ENCODE measurements at places on chromosomes 4 and X.

DNA sequence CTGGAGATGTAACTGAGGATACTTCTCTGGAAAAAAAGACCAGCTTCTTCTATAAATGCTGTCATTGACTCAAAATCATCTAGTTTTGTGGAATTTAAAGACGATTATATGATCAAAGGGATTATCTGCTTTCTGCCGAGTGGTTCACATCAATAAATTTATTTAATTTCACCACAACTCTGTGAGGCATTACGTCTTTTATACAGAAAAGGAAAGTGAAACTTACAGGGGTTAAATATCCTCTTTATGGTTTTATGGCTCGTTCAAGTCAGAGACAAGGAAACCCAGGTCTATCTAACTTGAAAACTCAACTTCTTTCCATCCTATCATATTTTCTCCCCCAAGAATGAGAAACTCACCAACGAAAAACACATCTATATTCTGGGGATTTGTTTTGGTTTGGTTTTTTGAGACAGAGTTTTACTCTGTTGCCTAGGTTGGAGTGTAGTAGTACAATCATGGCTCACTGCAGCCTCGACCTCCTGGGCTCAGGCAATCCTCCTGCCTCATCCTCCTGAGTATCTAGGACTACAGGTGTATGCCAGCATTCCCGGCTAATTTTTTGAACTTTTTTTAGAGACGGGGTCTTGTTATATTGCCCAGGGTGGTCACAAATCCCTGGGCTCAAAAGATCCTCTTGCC, 377.9 kb upstream of the EMCN start:
- DNase-seq: no peak

GRCh38 chr4:145351162-145351561, 130.5 kb upstream of the SMAD1 start:
- DNase-seq: no peak

GRCh38 chr4:10761903-10762302, 77.3 kb upstream of the CLNK start:
- no peak for DNase-seq

DNA sequence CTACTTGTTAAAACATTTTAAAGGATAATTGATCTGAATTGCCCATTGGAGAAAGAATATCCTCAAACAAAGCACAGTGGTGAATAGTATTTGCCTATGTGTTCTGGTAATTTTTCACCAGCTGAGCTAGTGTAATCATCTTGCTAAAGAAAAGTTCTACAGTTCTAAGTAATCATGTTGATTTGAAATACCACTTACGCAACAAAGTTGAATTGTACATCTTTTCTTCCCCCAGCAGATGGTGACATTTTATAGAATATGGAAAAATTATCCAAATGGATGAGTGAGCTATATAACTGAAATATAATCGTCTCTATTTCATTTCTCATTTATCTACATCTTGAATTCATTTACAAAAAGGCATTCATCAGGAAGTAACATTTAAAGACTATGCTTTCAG, 9.7 kb upstream of the ZNF674 start:
- peak; percentile 92 for DNase-seq

DNA sequence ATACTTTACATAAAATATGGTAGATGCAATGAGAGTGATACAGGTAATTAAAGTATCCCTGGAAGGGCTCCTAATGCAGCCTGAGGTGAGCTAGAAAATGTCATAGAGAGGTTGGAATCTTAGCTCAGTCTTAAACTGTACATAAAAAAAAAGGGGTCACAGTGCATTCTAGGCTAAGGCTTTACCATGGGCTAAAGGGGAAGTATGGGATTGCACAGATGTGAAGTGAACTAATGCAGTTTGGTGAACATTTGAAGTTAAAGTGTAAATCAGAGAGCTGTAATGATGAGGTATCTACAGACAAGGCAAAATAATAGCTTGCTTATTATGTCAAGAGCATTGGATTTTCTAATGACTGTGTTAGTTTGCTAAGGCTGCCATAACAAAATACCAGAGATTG, 405.9 kb downstream of the ADGRL3 start:
- no peak for DNase-seq

DNA sequence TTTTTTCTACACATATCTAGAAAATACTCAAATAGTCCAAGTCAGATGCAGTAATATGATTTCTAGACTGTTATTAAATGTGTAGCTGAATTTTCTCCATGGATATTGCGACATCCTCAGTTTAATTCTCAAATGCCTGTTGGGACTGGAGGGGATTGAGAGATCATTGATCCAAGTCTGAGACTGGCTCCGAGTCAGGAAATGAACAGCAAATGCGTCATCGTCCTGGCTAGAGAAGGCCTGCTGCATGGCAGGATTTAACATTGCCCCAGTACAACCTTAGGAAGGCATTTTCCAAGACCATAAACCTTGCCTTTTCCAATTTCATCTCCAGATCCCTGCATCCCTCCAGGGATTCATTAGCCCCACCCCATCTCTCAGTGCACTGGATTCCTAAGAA, 56.6 kb upstream of the SLC6A14 start:
- no peak for DNase-seq

GRCh38 chr4:17218786-17219185, 293.1 kb downstream of the QDPR start:
- no peak for DNase-seq

DNA sequence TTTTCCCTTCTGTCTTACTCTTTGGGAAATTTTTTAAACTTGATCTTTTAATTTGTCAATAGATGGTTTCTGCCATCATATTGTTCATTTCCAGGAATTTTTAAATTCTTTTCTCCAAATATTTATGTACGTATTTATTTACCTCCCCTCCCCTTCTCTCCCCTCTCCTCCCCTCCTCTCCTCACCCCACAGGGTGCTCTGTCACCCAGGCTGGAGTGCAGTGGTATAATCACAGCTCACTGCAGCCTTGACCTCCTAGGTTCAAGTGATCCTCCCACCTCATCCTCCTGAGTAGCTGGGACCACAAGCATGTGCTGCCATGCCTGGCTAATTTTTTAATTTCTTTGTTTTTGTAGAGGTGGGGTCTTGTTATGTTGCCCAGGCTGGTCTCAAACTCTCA, 73.8 kb downstream of the WWC2 start:
- DNase-seq: no peak

GRCh38 chrX:40145001-40145922, 47.5 kb upstream of the BCOR start:
- DNase-seq: peak; percentile 84

GRCh38 chr4:6532658-6533057, 42.3 kb upstream of the MAN2B2 start:
- DNase-seq: no peak

- no peak for DNase-seq
Measured at GRCh38 chr4:82213485-82214417, 160.0 kb downstream of the HNRNPD start.

GRCh38 chr4:155403886-155404285, 27.1 kb upstream of the MAP9 start:
- DNase-seq: peak; percentile 66

GRCh38 chr4:105637408-105638176, 70.9 kb downstream of the INTS12 start:
- no peak for DNase-seq

DNA sequence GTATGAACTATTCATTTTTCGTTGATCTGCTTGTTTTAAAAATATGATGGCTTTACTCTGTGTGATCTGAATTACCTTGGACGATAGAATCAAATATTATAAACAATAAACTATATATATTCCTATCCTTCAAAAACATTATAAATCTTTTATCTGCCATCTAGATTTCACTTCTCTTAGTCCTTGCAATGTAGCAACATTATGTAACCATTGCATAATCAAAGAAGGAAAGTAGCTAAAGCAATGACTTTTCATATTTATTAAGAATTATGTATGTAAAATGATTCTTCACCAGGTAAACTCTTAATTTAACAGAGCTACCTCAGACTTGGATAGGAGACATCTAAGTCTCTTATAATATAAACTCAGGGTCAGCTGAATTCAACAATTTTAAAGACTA, 210.5 kb downstream of the ADAMTS3 start:
- no peak for DNase-seq

DNA sequence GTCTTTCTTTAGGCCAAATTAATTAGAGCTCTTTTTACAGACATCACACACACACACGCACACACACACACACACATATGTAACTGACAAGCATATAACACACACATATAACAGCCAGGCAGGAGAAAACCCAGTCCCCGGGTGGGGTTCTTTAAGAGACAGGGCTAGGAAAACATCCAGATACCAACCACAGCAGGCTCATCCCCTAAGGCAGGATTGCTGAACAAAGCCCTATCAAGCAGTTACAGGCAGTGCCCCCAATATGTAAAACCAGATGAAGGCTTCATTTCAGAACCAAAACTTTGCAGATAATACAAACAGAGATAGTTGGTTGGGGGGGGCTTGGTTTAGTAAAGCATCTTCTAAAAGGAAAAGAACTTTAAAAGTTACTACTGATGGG, 18.0 kb upstream of the FAM47E start:
- DNase-seq: no peak

DNA sequence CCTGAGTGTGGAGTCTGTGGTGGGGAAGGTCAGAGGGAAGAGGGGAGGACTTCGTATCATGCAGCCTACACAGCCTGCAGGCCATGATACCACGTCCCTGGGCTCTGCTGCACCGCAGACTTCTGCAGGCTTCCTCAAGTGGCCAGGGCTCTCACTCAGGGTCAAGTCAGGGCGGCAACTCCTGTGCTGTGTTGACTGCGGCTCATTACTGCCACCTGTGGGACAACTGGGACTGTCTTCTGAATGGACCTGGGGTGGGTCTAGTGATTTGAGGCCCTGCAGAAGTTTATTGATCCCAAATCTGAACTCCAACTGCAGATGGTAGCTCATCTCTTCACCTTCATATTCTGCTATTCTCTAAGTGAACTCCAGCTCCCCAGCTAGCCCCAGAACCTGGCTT, 167.1 kb downstream of the NSUN7 start:
- DNase-seq: peak; percentile 85

DNA sequence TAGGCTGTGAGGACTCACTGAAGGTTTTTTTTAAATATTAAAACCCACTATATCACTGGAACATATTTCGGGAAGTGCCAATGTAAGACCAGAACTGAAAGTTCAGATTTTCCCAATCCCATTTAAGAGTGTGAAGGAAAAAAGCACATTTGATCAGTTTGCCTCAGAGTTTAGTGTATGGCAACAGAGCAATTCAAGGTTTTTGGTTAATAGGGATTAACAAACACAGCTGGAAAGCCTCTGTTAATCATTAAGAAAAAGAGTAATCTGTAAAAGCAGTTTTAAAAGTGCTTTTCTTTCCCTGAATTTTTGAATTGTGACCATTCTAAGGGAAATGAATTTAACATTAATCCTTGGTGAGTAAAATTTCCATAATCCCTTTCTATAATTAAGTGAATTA, 60.4 kb downstream of the NPY5R start:
- no peak for DNase-seq

DNA sequence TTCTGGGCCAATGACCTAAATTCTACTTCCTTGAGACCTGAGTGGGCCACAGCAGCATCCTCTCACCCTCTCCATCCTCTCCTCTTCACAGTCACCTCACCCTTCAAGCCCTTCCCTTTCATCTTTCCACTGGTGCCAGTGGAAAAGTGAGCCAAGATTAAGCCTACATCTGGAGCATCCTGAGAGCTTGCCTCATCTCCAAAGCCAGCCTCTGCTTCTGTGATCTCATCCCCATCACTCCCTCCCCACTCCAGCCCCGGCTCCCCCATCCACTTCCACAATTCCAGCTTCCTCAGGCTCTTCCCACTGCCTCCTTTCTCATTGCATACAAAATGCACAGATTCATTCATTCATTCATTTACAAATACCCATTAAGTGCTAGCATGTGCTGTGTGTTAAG, 10.1 kb upstream of the RASL11B start:
- no peak for DNase-seq

- DNase-seq: no peak
Measured at GRCh38 chr4:166045457-166045856, 172.4 kb downstream of the TLL1 start.

DNA sequence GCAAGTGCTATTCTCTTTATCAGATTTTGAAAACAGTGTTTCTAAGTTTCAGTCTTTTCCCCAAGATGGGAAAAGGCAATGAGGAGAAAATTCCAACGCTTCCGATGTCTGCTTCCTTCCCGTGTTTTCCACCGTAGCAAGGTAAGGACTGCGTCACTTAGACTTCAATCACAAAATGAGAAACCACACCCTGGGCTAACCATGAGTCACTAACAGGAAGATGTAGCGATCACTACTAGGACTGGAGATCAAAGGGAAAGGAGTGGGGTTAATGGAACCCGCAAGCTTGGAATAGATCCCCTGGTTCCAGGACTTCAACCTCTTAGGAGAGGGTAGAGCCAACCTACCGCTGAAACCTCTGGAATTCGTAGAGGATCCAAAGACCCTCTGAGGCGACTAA, 250.7 kb upstream of the ZFP42 start:
- DNase-seq: no peak

GRCh38 chr4:15691346-15692135, 9.9 kb downstream of the FAM200B start:
- DNase-seq: peak; percentile 74

DNA sequence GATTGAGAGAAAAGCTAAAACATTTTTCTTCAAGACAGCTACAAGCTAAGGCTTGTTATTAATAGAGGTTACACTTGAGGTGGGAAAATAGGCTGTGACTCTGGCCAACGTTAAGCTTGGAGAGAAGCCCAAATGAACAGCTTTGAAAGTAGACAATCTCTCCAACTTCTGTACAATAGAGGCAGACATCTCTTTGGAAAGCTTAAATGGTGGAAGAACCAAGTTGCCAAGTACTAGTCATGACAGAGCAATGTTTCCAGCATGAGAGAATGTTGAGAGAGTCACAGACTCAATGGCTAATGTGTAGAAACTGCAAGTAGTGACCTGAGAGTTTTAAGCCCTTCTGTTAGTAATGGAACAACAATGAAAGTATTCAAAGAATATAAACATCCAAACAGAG, 298.1 kb downstream of the INPP4B start:
- no peak for DNase-seq

DNA sequence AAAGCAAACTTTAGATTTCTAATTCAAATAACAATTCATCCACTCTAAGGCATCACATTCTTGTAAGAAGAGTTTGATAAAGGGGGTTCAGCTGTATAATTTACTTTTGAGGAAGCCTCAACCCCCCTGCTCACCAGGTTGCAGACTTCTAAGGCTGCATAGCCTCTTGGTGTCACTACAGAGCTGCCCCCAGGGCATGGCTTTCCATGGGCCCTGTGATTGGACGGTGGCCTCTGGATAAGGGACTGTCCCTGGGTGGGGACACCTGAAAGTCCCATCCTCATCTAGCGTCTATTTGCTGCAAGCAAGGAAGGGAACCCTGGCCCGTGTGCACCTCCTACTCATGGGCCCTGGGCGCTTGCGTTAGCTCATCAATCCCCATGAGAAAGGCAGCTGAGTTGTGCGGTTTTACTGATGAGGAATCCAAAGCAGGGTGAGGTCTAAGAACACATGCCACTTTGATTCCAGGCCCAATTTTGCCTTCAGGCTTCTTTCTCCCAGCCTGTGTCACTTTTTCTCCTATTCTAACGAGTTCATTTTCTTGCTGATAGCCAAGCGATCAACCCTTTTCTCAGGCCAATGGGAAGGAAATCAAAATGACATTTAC, 51.8 kb downstream of the SCML1 start:
- no peak for DNase-seq

GRCh38 chrX:139766545-139766983, 58.6 kb upstream of the MCF2 start:
- DNase-seq: no peak

All from osteoblast (primary cell).